ENCODE measurements at places on chromosomes 16 and 17.

DNA sequence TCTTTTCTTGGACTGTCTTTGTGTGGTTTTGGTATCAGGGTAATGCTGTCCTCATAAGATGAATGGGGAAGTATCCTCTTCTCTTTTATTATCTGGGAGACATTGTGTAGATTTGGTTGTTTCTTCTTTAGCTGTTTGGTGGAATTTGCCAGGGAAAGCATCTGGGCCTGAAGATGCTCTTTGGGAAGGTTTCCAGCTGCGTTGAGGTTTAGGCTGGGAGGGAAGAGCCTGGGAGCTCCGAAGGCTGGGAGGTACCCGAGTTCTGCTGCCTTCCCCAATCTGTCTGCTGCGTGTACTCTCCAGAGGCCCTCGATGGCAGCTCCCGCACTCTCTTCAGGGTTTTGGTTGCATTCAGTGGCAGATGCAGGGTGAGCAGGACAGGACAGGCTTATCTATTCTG lies 25.6 kb upstream of the CRISPLD2 start:
- DNase-seq: no peak

GRCh38 chr17:4901108-4901647 lies 1.7 kb downstream of the CHRNE start:
- no peak for DNase-seq

DNA sequence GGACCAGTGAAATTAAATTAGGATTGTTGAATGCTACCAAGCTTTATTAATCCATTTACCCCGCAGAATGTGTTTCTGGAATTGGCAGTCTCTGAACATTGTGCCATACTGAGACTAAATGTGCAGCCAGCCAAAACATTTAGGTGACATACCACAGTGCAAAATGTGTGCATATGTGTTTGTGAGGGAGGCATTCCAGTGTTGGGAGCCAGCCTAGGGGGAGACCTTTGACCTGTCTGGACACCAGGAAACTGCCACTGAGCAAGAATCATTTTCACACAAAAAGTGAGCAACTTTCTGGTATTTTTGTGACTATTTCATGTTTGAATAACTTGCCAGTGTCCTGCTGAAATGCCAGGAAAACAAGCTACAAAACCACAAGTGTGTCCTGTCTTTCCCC lies 64.7 kb upstream of the SLC12A3 start:
- no peak for DNase-seq

- no peak for DNase-seq
Observed at GRCh38 chr17:64102627-64103390, 27.1 kb downstream of the ERN1 start.

DNA sequence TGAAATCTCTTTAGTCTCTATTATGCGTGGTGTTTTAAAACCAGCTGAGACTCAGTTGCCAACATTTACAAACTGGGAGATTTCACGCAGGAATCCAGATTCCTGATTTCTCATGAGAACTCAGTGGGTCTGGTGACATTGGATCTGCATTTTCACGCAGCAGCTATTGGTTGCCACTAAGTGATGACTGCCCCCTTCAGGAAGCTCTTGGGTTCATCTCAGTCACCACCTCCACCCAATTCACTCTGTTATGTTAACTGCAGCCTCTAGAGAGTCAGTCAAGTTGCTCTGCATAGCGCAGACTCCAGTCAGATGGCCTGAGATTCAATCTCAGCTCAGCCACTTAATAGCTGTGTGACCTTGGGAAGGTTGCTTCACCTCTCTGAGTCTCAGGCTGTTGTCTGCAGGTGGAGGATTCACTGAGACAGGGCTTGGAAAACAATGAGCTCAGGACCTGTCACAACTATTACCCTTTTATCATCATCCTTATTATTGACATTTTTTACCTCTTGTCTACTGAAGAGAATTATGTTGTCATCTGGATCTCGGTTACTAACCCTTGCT lies 6.4 kb downstream of the SHISA9 start:
- DNase-seq: peak; percentile 22

DNA sequence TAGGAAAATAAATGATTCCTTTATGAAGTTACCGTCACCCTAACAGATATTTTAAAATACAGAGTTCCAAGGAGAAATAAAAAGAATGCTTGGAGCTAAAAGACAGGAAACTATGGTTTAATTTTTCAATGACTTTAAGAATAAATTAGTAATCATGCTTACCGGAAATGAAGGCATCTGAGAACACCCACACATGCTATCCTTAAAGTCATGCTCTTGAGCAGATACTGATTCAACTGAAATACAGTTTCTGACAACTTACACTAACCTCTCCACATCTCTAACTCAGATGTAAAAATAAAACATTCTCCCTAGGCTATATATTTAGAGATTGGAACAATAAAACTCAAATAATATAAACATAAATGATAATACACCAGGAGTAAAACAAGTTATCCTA lies 7.8 kb downstream of the PSMD12 start:
- no peak for DNase-seq

GRCh38 chr17:6350806-6351205 lies 84.1 kb downstream of the AIPL1 start:
- DNase-seq: no peak

DNA sequence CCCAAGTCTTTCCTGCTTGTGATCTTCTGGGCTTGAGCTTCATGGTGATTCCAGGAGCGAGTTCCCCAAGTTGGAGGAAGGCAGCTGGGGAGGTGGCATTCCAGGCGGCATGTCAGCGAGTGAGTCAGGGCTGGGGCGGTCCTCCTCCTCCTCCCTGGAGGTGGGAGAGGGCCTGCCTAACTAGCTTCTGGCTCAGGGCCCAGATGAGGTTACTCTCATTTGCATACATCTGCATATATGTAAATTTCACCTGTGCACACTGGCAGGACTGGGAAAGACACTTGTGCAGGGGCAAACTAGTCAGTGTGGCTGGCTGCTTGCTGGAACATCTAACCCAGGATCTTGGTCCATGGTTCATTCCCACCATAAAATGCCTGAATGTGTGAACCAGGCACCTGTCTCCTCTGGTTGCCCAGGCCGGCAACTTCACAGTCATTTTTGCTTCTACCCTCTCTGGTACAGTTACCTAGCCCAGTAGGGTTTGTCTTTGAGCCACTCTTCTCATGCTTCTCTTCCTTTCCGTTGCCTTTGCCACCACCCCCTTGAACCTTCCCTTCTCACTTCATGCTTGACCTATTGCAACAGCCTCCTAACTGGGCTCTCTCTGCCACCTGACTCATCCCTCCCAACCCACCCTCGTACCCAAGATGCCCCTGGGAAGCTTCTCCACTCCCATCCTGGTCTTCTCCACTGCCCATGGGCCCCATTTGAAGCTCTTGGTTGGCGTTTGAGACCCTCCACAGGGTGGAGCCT lies 9.6 kb upstream of the DLX4 start:
- no peak for DNase-seq

DNA sequence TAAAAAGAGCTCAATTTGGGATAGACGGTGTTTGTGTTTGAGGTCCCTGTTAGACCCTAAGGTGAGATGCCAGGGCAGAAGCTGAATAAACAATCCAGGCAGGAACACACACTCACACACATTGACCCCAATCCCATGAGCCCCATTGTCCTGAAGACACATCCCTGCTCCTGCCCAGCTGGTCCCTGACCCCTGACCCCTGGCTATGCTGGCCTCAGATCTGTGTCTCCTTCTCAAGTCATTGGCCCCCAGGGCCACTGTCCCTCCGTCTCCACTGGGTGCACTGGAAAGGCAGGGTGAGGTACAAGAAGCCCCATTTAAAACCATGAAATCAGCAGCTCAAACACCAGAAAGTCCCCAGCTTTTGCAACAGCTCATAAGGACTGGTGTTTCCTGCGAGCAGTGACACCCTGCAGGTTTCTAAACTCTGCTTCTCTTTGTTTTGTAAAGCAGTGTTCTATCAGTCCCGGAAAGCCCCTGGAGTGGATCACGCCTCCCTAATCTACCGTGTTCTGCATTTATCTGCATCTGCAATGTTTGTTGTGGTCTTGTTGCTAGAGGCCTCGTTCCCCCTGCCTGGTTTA lies 18.0 kb upstream of the ASGR2 start:
- no peak for DNase-seq

- no peak for DNase-seq
Observed at GRCh38 chr16:7344830-7345780, 12.5 kb downstream of the RBFOX1 start.

GRCh38 chr17:41383690-41384089 lies 1.6 kb upstream of the KRT34 start:
- no peak for DNase-seq

DNA sequence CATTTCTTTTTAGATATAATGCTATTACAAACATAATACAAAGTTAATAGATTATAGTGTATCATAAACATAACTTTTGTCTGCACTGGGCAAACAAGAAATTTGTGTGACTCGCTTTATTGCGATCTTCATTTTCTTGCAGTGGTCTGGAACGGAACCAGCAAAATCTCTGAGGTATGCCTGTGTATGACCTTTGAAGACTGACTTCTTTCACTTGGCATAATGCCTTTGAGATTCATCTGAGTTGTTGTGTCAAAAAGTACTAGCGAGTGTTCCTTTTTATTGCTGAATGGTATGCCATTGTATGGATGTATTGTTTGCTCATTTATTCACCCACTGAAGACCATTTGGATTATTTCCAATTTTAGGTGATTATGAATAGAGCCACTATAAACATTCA lies 69.2 kb downstream of the TANC2 start:
- DNase-seq: no peak

DNA sequence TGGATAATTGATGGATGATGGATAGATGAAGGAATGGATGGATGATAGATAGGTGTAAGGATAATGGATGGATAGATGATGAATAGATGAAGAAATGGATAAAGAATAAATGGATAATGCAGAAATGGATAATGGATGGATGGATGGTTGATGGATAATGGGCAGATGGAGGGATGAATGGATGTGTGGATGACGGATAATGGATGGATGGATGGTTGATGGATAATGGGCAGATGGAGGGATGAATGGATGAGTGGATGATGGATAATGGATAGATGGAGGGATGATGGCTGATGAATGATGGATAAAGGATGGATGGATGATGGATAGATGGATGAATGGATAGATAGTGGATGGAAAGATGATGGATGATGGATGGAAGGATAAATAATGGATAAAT lies 239.2 kb downstream of the KATNIP start:
- no peak for DNase-seq

- no peak for DNase-seq
Observed at GRCh38 chr17:9811086-9811485, 10.8 kb downstream of the GSG1L2 start.

- DNase-seq: no peak
Observed at GRCh38 chr17:47956791-47957590, 692 bp downstream of the PRR15L start.

- no peak for DNase-seq
Observed at GRCh38 chr17:38476549-38476948, 48.3 kb downstream of the ARHGAP23 start.

- DNase-seq: no peak
Observed at GRCh38 chr17:69560987-69561441, 146.5 kb downstream of the MAP2K6 start.

- no peak for DNase-seq
Observed at GRCh38 chr17:42667088-42667951, 8.2 kb downstream of the TUBG2 start.

GRCh38 chr16:4380119-4381063 lies 8.7 kb downstream of the VASN start:
- DNase-seq: no peak

DNA sequence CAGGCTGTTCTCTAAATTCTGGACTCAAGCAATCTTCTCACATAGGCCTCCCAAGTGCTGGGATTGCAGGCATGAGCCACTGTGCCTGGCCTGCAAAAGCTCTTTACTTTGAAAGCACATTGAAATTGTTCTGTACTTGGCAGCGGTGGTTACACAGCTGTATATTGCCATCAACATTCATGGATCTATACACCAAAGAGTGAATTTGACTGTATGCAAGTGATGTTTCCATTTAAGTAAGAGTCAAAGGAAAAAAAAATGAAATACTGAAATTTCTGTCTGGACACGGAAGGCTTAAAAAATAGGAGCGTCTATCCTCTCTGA lies 450.6 kb upstream of the PSMD7 start:
- DNase-seq: no peak

- DNase-seq: no peak
Observed at GRCh38 chr17:73630965-73631595, 13.2 kb downstream of the SDK2 start.

GRCh38 chr16:31354394-31355291 lies at the start of gene ITGAX:
ITGAX (plus strand) TSS chr16:31355176; CDS start chr16:31355255, 79 bp downstream.
- peak; percentile 51 for DNase-seq

DNA sequence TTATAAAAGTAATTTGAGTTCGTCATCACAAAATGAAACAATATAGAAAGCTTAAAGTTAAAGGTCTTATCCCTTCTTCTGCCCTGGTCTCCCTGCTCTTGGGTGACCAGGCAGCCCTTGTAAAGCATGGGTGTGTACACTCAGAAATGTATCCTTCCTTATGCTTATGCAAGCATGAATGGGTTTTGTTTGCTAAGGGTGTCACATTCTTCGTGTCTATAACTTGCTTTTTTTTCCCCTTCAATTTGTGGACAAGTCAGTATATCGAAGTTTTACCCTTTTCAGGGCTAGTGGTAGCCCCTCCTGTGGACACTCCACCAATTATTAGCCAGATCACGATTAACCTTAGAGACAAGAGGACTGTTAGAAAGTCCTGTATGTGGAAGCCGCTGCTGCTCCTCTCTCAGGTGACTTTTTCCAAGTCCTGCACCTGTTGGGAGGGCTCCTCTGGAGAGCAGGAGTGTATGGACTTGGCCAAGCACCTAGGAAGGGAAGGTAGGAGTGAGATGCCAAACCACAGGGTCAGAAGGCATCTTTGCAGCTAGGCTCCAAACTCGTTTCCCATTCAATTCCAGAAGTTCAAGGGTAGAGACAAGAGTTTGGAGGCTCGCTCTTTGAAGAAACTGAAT lies 50.9 kb downstream of the LDHD start:
- DNase-seq: no peak

GRCh38 chr17:78674156-78674555 lies 97.0 kb upstream of the DNAH17 start:
- DNase-seq: no peak
